Left renal pelvis (tissue), 4 donors: ENCODE measurements at places on chromosomes 7 and 10. TPM values are rescaled to one million over a fixed set of nuclear protein-coding genes. Genes with fewer than 3 reads are reported as not detected.

GRCh38 chr10:100041306-100042002, 31.7 kb upstream of the DNMBP start:
- no peak for DNase-seq

GRCh38 chr7:46319841-46320240, 398.8 kb upstream of the IGFBP3 start:
- no peak for DNase-seq

- no peak for DNase-seq
Observed at GRCh38 chr7:98211221-98211675, at the start of gene BHLHA15. TSS of gene BHLHA15 (plus strand) at chr7:98211439. CDS start at chr7:98212310, 871 bp downstream.

- DNase-seq = no peak
Observed at GRCh38 chr10:90845726-90846125, 12.1 kb downstream of the HTR7 start.

GRCh38 chr10:95850791-95851190, 57.0 kb upstream of the CC2D2B start:
- no peak for DNase-seq

RELN gene
- polyA plus RNA-seq = 22.4 TPM

PAX4 gene
- polyA plus RNA-seq = not detected

GRCh38 chr10:35336921-35337823, 863 bp downstream of the CCNY start:
- no peak for DNase-seq

TCAF2 gene
- 1.0 TPM for polyA plus RNA-seq

GRCh38 chr7:140022582-140023211, 40.1 kb downstream of the PARP12 start:
- DNase-seq = no peak

RET gene
- 21.3 TPM for polyA plus RNA-seq

- DNase-seq = peak; percentile 55
Observed at GRCh38 chr10:34637418-34637911, 177.6 kb downstream of the PARD3 start.
